ENCODE measurements at places on chromosomes 11 and 22.

DNA sequence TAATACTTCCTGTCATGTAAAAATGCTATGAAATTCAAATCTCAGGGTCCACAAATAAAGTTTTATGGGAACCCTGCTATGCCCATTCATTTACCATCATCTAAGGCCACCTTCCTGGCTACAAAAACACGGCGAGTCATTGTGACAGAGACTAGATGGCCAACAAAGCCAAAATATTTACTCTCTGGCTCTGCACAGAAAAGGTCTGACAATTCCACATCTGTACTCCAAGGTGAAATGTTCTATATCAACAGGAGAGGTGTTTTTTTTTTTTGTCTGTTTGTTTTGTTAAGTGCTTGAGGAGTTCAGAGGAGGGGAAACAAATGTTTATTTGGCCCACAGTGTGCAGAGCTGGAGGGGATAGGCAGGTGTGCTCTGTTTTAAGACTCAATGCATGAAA lies 18.6 kb upstream of the TMA7B start:
- DNase-seq: no peak

- no peak for DNase-seq
These were observed 471.2 kb downstream of the MIAT start for GRCh38 chr22:27128461-27129085.

- no peak for DNase-seq
These were observed 330.0 kb downstream of the DDX10 start for GRCh38 chr11:108994887-108995286.

GRCh38 chr11:73598719-73599379 lies 937 bp upstream of the FAM168A start:
- DNase-seq: no peak

DNA sequence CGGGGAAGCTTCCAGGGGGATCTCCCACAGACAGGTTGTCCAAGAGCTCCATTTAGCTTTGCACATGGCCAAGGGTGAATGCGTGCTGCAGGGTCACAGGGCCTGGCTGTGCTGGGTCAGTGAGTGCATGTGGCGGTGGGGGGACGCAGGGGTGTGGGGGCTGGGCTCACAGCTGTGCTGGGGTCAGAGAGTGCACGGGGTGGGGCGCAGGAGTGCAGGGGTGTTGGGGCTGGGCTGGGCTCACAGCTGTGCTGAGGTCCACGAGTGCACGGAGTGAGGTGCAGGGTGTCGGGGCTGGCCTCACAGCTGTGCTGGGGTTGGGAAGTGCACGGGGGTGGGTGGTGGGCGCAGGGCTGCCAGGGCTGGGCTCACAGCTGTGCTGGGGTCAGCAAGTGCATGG lies 557.7 kb downstream of the BRD1 start:
- no peak for DNase-seq

GRCh38 chr11:131888230-131888855 lies 517.9 kb downstream of the NTM start:
- DNase-seq: no peak

DNA sequence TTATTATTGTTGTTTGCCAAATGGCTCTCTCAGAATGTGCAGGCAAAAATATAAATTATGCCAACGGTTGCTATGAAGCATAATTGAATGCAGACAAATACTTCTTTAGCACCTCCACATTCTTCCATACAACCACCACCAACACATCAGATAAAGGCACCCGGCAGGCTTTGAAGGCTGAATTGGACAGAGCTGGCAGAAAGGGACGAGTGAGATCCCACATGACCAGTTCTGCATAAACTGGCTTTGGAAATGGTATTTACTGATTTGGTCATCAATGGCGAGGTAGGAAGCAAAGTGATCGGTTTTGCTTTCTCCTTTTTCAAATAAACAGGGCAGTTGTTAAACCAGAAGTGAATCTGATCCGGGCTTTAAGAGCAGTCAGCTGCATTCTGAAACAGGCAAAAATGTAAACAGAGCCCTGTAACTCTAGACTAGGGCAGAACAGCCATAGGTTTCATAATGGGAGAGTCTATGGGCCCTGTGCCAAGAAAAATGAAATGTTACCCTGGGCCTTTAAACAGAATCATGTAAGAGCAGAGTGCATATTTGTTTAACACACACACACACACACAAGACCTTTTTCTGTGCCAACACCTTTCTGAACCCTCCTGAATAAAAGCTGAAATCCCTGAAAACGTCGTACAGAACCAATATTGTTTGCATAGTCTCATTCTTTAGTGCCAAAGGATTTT lies 97.7 kb downstream of the MPPED2 start:
- DNase-seq: no peak

DNA sequence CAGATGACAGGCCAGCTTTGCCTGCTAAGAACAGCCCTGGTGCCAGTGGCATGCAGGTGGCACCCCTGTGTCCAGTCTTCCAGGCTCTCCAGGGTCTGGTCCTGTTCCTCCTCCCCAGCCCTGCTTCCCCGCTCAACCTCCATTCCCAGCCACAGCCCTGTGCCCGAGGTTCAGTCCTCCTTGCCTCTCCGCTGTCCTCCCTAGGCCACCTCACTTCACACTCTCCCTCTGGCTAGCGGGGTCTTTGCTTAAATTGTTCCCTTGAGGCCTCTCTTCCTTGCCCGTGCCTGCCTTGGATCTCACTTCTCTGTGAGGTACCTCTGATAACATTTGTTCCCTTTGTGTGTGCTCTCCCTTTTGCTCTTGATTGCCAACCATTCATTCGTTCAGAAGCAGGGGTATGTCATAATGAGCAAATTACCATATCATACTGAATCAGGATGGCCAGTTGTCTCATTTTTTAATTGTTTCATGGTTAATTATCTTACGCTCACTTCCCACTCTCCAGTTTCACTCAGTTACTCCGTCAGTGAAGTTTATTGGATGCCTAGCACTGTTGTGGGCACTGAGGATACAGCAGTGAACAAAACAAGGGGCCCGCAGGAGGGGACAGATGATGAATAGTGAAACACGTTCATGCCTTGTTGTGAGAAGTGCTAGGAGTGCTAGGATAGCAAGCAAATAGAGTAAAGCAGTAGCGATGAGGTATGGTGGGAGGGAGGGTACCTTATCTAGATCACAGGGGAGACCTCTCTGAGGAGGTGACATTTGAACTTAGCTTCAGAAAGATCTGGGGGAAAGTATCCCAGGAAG lies 7.4 kb downstream of the BMAL1 start:
- DNase-seq: no peak

- no peak for DNase-seq
These were observed 44.0 kb downstream of the KCNJ4 start for GRCh38 chr22:38411016-38411415.

DNA sequence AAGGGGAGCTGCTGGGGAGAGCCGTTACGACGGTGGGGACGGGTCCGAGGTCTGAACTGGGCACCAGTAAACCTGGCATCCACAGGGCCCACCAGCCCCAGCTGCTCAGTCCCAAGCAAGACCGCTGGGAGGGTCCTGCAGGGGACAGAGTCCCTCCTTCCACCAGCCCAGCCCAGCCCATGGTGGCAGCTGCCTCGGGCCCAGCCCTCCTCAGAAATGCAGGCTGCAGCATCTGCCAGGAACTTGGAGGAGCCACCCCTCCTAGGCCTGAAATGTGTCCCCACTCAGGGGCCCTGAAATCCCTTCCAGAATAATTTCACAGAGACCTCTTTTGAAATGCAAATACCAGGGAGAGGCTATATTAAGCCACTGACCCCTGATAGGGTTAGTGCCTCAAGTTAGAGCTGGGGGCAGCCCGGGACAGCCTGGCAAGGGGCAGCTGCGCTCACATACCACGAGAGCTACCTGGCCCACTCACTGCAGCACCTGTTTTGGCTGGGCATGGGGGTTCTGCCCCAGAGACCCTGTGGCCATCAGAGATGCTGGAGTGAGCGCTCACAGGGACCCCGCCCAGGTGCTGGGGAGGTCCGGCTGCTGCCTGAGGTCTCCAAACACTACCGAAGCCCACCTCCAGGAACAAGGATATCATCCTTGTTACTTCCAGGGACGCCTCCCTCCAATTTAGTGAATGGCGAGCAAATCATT lies 53.1 kb downstream of the CELSR1 start:
- no peak for DNase-seq

- DNase-seq: no peak
These were observed 4.7 kb downstream of the CD5 start for GRCh38 chr11:61106894-61107470.

- no peak for DNase-seq
These were observed 123.9 kb upstream of the NARS2 start for GRCh38 chr11:78698612-78699011.

- DNase-seq: no peak
These were observed 94.4 kb upstream of the HORMAD2 start for GRCh38 chr22:29985912-29986311.

GRCh38 chr11:111734101-111734953 lies 31.9 kb downstream of the PPP2R1B start:
- DNase-seq: no peak

DNA sequence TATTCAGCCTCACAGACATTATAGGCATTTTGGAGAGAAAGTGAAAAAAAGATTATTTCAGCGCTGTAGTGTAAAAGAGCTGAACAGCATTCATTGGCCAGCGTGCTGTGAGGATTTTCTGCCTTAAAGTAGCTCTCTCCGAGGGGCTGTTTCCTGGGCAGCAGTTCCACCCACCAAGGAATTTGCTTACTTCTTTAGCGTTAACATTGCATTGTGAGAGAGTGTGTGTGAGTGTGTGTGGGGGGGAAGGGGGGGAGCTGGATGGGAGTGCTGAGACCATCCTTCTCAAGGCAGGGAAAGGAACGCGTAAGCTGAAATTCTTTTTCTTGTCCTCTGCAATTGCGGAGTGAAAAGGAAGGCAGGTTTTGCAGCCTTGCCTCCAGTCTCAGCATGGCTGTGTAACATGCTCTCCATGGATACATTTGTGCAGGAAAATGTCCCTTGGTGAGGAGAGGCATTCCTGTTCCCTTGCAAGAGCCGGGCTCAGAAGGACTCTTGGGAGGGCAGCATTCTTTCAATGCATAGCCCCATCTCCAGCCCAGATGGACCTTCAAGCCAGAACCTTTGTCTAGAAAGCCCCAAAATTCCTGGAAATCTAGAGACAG lies 159.9 kb upstream of the NAV2 start:
- no peak for DNase-seq

GRCh38 chr11:35144136-35144741 lies 5.3 kb downstream of the CD44 start:
- DNase-seq: no peak

GRCh38 chr22:17941471-17942406 lies 82.6 kb downstream of the MICAL3 start:
- DNase-seq: peak; percentile 79

- no peak for DNase-seq
These were observed 86.3 kb upstream of the CRYBB3 start for GRCh38 chr22:25113316-25113721.

DNA sequence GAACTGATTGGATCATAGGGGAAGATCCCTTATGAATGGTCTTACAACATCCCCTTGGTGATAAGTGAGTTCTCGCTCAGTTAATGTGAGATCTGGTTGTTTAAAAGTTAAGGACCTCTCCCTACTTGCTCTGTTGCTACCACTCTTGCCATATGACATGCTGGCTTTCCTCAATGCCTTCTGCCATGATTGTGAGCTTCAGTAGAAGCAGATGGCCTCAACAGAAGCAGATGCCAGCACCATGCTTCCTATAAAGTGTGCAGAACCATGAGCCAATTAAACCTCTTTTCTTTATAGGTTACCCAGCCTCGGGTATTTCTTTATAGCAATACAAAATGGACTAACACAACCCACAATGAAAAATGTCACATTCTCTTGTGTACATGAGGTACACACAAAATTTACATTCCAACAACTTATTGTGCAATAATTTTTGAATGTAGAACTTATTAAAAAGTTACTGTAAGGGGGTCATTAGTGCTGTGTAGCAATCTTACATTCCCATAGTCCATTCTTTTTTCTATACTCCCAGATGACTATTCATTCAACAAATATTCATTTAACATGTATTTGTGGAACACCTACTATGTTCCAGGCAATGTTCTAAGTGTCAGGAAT lies 10.3 kb downstream of the CYP2R1 start:
- DNase-seq: peak; percentile 1

GRCh38 chr11:1744891-1745700 lies 5.3 kb downstream of the IFITM10 start:
- no peak for DNase-seq

DNA sequence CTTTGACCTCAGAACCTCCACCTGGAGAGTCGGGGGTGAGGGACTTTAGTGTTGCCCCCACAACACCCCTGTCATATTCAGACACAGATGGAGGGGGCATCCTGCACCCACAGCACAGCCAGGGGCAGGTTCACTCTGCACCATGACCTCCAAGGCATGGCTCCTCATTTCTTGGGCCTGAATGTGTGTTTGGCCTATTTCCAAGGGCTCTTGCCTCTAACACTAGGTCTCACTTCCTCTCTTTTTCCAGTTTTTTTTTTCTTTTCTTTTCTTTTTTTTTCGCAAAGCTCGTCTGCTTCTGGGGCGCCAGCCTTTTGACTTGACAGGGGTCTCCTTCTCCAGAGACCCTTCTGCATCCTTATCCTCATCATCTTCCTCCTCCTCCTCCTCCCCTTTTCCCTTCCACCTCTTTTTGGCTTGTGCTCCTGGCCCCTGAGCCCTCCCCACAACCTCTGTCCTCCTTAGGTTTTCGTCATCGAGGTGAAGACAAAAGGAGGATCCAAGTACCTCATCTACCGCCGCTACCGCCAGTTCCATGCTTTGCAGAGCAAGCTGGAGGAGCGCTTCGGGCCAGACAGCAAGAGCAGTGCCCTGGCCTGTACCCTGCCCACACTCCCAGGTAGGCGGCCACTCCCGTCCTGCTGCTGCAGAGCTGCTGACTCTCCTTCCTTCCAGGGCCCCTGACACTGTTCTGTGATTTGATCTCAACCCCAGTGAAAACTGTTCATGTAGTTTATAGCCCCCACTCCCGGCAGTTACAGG lies 3.8 kb downstream of the NCF4 start:
- no peak for DNase-seq

DNA sequence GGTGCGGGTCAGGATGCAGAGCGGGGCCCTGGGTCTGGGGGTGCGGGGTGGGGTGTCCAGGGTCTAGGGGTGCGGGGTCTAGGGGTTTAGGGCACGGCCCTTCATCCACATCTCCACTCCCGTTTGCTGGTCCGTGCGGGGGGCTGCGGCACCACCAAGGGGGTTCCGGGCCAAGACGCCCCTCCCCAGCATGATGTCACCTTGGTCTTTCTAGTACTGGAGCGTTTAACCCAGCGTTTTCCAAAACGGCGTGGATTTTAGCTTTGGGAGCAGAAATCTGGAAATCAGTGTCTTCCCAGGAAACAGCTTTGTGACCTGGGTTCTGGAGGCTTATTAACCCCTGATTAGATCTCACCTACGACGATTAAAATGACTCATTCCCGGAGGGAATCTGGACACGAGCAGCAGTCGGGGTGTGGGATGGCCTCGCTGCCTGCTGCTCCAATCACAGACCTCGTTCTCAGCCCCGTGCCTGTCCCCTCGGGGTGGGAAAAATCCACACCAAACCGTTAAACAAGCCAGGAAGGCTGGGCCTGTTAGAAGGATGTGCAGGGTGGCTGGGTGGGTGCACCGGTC lies 759 bp downstream of the AP2A2 start:
- no peak for DNase-seq
